Frontal cortex (tissue), 4 donors: ENCODE measurements at places on chromosomes 13 and 19.

DNA sequence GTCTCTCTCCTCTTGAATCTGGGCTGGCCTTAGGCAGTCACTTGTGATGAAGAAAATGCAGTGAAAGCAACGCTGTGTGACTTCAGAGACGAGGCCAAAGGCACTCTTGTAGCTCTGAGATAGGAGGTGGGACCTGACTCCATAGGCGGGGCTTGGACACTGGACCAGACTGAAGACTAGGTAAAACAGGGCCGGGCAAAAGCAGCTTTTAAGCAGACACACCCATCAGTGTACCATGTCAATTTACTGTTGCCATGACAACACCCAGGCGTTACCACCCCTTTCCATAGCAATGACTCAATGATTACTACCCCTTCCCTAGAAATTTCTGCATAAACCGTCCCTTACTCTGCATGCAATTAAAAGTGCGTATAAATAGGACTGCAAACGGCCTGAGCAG lies 6.6 kb upstream of the EID2 start:
- DNase-seq, result no peak

DNA sequence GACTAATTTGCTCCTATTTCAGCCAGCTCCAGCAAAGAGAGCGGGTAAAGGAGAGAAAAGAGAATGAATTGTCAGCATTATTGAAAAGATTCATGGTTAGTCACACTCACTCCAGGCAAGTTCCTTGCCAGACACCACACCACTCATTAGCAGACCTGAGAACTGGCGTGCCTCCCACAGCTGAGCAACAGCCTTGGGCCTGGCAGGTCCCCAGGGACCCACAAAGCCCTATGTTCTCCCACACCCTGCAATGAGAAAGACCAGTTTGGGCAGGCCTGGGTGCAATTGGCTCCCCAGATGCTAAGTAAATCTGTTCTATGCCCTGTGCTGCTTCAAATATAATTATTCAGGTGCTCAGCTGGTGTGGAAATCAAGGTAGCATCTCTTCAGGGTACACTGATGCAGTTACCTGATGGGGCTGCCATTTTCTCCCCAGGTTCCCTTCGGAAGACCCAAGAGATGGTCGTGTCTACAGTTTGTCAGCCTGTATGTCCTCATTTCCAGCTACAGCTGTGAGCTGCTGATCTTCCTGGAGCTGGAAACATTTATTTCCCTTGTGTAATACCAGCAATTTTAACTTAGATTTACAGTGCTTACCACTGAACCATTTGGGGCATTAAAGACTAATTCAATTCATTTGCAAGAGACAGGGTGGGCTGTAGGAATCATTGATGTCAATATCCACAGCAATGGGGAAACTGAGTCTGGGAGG lies 405.0 kb downstream of the COG6 start:
- no peak for DNase-seq

DNA sequence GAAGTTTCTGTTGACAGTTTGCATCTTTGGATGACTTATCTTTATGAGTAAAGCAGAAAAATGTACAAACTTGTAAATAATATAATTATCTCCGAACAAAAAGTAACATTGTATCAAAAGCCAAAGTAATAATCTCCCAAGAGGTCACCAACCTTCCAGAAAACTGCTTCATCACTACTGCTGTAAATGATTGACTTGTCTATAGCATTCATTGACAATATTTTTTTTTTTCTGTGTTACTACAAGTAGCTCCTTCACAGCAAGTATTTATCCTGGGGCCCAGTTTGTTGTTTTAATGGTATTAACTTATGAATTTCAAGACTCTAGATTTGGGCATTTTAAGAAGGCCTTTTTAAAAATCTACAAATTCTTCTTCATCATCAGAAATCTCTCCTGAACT lies 242.4 kb downstream of the KLF12 start:
- no peak for DNase-seq

- no peak for DNase-seq
These were observed 13.1 kb downstream of the ERICH6B start for GRCh38 chr13:45602183-45603170.

DNA sequence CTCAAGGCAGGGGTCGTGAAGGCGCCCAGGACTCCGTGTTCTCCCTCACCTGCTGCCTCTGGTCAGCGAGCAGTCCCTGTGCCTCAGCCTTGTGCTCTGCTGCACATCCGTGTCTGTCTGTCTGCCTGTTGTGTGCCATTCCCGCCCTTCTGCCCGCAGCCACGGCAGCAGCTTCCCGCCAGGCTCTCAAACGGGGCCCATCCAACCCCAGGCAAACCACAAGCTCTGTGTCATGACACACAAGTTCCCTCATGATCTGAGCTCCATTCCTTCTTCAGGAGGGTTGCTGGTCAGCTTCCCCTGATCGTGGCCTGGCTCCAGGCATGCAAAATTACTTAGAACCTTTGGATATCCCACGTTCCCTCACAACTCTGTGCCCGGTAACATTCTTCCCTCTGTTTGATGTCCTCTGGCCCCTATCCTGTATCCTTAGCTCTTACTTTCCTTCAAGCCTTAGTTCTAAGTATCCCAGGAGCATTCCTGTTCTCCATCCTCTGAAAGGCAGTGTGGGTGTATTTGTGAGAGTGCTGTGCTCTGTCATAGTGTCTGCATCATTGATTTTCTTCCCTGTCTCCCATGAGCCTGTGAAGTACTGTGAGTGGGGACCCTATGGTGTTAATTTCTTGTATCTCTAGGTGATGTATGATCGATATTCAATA lies 3.2 kb downstream of the GPR183 start:
- DNase-seq, result no peak

DNA sequence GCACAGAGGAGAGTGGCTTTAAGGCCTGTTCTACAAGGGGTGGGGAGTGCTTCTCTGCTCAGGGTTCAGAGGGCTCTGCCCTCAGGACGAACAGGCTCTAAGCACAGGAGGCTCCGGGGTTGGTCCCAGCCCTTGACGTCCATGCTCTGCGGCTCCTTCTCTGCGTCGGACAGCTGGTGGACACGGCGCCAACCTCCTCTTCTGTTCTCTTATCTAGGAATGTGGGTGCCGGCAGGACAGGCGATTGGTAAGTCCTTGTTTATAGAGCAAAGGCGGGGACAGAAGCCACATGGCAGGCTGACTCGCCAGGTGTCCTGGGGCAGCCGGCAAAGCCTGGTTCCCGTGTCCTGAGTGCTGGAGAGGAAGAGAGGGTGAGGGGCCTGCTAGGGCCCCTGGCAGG lies 8.4 kb upstream of the RPS15 start:
- DNase-seq, result no peak

- no peak for DNase-seq
These were observed 2.2 kb downstream of the THSD8 start for GRCh38 chr19:12804051-12804450.

- no peak for DNase-seq
These were observed 15.4 kb downstream of the ATP11A start for GRCh38 chr13:112705286-112705685.

DNA sequence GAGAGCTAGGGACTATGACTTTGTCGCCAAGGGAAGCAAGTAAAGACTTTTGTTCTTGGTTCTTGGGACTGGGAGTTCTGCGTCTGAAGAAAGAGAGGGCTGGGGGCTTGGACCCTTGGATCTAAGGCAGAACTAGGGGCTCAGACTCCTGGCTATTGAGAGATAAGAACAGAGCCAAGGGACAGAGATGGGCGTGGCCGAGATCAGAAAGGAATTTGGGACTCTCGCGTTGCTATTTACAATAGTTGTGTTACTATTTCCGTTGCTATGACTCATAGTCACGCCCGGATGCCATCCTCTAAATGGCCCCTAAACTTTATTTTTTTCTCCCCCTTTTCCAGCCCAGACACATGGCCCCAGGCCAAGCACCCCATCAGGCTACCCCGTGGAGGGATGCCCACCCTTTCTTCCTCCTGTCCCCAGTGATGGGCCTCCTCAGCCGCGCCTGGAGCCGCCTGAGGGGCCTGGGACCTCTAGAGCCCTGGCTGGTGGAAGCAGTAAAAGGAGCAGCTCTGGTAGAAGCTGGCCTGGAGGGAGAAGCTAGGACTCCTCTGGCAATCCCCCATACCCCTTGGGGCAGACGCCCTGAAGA lies 759 bp downstream of the PPP1R15A start:
- DNase-seq, result peak; percentile 78

DNA sequence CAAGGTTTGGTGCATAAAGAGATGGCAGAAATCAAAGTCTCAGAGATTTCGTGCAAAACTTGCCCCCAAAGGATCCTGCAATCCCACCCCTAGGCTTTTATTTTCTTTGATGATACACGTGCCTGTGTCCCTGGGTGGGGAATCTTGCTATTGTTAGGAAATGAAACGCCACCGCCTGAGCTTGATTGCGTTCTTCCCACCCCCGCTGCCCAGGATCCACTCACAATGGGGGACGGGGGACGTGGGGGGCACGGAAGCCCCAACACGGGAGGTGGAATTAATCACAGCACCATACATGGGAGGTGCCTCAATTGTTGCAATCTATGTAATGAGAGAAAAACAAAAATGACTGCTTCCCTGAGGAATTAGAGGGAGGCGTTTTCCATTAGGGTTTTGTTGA lies 39.6 kb downstream of the ZNRF4 start:
- DNase-seq, result no peak
